ENCODE measurements at places on chromosomes 1 and 21. TPM values are rescaled to one million over a fixed set of nuclear protein-coding genes. Genes with fewer than 3 reads are reported as not detected.

GRCh38 chr21:37845535-37845934 lies 70.7 kb downstream of the KCNJ6 start:
- DNase-seq, result no peak

- DNase-seq, result no peak
Measured at GRCh38 chr1:14443164-14443787, 155.2 kb upstream of the KAZN start.

DNA sequence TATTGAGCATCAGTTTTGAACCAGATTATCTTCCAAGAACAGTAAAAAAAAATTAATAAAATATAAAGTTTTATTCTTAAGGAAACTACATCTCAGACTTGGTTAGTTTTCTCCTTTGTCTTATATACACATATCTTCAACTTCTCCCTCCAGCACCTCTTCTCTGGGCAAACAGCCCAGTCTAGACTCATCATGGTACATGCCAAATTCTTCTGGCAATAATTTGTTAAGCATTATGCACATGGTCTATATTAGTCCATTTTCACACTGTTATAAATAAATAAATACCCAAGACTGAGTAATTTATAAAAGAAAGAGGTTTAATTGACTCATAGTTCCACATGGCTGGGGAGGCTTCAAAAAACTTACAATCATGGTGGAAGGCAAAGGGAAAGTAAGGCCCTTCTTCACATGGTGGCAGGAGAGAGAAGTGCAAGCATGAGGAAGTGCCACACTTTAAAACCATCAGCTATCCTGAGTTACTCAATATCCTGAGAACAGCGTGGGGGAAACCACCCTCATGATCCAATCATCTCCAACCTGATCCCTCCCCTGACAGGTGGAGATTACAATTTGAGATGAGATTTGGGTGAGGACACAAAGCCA lies 108.7 kb upstream of the RNPC3 start:
- no peak for DNase-seq

DNA sequence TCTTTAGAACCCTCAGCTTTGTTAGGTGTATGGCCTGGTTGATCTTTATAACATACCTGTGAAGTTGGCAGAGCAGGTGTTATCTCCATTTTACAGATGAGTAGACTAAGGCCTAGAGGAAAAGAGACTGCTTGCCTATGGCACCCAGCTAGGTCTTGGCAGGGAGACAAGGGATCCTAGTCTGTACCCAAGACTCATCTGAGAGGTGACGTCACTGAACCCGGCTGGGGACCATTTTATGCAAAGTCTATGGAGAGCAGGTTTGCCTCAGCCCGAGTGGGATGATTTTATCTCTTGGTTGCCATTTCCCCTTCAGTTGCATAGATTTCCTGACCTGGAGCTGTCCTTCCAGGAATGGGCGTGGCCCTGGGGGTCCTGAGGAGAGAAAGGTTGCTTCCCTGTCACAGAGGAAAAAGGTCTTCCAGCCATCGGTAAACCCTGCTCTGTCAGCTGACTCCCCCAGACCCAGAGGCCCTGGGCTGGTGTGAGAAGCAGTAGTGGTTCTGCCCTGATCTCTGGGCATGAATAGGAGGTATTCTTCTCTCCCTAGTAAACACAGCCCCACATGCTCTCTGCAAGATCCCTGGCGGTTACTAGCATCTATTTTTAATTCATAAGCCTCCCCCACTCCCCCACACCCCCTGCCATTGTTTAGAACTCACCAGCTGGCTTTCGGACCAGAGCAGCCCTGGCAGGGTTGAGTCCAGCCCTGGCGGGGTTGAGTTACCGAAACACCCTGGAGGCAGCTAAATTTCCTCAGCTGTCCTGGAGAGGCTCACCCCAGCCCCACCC lies 19.6 kb downstream of the TMCC2 start:
- DNase-seq, result no peak

Gene AMY2A
- total RNA-seq, result not detected

GRCh38 chr1:63064135-63064534 lies 258.2 kb upstream of the FOXD3 start:
- no peak for DNase-seq

GRCh38 chr21:29372063-29372802 lies 73.5 kb downstream of the BACH1 start:
- DNase-seq, result peak; percentile 84

DNA sequence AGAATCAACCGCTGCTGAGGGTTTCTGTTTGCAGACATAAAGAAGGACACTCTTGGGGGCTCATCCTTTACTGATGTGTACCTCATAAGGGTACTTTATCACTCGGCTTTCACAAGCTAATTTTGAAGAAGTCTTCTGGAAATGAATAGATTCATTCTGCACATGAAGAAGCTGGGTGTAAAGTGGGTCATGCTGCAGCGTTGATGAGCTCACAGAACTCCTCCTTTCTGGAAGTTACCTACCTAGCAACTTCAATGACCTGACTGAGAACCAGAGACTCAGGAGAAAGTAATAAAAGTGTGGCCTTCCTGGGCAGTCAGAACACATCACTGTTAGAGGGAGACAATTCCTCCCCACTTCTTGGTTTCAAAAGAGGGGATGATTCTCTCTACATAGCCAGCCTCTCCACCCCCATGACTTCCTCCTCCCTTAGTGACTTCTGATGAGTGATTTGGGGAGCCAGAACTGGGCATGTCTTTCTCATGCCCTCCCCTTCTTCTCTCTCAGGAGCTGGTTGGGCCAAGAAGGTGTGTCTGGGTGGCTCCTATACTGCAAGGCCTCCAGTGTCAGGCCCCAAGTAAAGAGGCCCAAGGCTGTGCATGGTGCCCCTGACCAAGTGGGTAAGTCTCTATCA lies 27.0 kb downstream of the PCNX2 start:
- no peak for DNase-seq

GRCh38 chr1:42380586-42381279 lies at the start of gene RIMKLA:
Gene RIMKLA (plus strand): TSS chr1:42380792. CDS start chr1:42380935, 143 bp downstream.
- DNase-seq, result no peak

DNA sequence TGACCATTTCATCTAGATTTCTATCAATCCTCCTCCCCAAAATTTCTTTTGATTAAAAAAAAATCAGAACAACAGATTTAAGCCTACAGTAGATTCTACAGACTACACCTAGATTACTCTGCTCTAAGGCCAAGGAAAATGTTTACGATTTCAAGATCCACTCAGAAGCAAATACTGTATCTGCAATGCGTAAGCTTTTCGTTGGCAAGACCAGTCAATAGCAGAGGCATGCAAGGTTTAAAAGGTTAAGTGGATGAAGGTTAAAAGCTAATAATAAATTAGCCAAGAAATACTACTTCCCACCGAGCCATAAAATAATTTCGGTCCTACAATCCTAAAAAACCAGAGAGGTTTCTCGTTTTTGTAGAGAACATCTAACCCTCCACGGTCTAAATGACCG lies 1.3 kb downstream of the CLSTN1 start:
- no peak for DNase-seq

DNA sequence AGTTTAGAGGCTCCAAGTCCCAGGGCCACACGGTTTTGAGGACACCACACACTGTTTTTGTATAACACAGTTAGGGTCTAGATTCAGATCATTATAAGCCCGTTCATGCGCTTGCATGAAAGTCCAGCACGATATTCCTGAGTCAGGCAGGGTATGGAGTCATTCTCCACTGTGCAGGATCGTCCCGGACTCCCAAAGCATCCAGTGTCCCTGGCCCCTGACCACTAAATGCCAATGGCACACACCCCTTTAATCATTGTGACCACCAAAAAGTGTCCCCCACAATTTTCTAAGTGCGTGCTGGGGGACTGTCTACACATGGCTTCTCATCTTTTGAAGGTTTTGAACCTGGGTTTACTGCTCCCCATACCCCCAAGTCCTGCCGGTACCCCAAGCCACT lies 27.1 kb upstream of the PTPRF start:
- DNase-seq, result no peak

Gene PDE9A
- 22.4 TPM for total RNA-seq

DNA sequence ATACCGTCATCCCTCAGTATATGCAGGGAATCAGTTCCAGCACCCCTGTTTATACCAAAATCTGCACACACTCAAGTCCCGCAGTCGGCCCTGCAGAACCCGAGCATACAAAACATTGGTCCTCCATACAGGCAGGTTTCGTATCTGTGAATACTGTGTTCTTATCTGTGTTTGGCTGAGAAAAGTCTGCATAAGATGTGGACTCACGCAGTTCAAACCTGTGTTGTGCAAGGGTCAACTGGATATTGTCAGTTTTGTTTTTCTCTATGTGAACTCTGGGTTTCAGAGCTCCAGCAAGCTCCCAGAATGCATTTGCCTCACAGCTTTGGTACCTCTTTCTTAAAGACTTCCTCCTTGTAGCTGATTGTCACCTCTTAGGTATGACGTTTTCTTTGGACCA lies 100.6 kb downstream of the NR5A2 start:
- DNase-seq, result no peak

DNA sequence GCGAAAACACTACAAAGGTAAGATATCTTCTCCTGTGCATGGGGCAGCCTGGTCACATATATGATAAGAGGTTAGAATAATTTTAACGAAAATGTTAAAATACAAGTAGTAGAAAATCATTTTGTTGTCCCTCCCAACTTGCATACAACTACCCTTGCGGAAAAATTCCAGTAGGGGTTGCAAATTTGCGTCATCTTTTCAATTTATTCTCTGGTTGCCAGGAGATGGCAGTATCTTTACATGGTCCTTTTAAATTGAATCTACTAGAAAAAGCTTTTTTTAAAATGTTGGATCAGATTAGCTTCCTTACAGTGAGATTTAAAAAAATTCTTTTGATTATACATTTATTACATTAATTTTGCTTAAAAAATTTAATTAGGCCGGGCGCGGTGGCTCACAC lies 10.9 kb downstream of the S100PBP start:
- no peak for DNase-seq

GRCh38 chr1:169048043-169048442 lies 58.4 kb upstream of the ATP1B1 start:
- DNase-seq, result no peak

Data from OCI-LY7 (cell line).